ENCODE measurements at places on chromosomes 4 and X.

DNA sequence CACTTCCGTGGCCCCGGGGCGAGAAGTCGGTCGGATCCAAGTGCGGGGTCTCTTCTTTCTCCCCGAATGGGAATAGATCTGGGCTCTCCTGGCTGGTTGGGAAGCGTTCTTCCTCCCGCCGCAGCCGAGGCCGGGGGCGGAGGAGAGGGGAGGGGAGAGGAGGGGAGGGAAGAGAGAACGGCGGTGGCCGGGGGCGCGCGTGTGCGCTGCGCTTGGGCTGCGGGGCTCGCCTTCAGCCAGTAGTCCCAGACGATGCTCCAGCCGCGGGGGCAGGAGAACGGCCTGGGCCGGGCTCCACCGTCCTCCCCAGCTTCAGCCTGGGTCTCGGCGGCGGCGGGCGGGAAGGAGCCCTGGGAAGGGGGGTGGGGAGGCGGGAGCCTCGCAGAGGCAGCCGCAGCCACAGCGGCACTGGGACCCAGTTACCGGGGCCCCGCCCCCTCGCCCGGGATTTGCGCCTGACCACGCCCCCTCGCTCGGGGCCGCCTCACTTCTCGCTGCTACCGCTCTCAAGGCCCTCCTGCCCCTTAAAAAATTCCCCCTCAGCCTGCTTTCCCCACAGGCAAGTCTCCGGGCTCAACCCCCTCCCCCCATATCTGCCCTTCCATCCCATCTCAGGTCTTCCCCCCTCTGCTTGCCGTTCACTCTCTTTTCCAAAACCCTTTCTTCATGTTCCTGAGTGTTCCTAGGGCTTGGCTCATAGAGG is at the start of gene FGD1:
Gene FGD1, minus strand, starts transcription at position 421 of the 703 bp plus-strand sequence. CDS start 802 bp downstream, outside the sequence.
- DNase-seq, result peak; percentile 21

- DNase-seq, result peak; percentile 59
Observed at GRCh38 chr4:183721207-183722081, 62.4 kb downstream of the TRAPPC11 start.

GRCh38 chrX:119516157-119516702 is 48.0 kb downstream of the SLC25A5 start:
- DNase-seq, result peak; percentile 27

GRCh38 chr4:66633477-66633876 is 911.8 kb downstream of the CENPC start:
- no peak for DNase-seq

DNA sequence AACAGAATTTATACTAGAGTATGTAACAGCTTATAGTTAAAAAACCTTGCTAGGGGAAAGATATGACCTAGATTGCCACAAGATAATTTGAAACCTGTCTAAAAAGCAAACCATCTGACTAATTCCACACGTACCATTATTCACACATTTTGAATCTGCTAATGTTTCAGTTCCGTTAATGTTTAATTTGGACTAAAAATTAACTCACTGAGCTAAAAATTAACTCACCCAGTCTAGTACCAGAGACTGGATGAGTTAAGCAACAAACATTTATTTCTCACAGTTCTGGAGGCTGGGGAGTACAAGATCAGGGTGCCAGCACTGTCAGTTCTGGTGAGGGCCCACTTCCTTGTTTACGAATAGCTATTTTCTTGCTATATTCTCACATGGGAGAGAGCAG is 231.5 kb upstream of the DIAPH2 start:
- DNase-seq, result no peak

DNA sequence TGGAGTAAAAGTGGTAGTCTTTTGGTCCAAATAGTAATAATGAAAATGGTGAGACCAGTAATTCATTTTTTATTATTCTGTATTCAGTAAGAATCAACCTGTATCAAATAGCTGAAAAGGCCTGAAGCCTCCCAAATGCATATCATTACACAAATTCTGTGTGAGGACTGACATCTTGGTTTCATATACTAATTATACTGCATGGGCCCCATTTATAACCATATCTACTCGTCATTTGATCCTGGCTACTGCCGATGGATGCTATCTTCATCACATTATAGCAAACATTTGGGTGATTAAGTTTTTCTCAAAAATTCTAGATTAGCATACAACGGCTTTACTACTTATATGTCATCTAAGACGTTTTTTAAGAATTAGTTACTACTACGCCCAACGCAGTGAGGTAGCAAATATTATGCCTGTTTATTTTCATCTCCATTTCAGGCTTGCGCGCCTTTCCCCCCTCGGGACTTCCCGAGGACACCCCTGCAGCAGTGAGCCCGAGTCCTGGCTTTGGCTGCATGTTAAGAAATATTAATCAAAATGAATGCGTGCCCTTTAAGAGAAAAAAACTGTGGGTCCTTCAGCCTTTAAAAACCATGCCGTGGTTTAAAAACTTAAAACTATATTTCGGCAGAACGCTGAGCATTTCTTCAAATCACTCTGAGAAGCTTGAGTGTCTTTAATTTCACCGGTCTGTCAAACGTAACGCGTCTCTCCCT is 814 bp upstream of the MMAA start:
- DNase-seq, result no peak

DNA sequence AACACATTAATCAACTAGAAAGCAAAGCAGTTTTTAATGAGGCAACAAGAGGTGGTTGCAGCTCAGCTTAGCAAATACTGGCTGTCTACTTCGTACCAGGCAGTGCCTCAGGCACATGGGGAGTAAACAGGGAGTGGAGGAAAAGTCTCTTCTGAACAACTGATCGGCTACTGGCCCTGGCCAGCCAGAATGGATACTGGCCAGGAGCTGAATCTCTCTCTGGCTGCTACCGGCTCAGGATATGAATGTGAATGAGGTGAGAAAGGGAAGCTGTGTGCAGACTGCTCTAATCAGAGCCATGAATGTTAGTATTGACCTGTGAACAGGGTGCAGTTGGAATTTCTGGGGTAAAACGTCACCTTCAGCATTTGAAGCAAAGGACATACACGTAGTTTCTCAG is 77.3 kb downstream of the STK32B start:
- no peak for DNase-seq

DNA sequence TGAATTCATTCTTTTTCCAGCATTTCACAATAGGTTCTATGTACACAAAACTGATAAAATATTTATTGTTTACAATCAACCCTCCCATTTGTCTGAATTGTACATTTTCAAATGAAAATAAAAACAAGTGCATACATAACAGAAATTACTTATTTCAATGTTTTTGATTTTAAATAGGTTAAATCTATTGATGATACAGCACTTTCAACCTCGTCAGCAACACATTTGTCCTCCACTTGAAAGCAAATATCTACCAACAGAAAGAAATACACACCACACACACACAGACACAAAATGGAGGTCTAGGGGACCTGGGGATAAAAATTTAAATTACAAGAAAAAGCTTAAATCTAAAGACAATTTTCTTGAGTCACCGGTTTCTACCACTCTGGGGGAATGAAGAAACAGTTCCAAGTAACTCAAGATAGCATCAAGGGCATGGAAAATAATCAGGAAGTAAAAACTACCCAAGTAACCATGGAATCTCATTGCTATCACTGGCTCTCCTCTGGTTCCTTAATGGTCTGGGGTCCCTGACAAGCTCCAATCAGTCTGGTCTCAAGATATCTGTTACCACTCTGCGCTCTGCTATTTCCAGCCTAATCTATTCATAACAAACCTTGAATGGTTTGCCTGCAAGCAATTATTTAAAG is 27.6 kb downstream of the ANKRD17 start:
- no peak for DNase-seq

- no peak for DNase-seq
Observed at GRCh38 chr4:180539284-180539683, 1703.9 kb upstream of the TENM3 start.

DNA sequence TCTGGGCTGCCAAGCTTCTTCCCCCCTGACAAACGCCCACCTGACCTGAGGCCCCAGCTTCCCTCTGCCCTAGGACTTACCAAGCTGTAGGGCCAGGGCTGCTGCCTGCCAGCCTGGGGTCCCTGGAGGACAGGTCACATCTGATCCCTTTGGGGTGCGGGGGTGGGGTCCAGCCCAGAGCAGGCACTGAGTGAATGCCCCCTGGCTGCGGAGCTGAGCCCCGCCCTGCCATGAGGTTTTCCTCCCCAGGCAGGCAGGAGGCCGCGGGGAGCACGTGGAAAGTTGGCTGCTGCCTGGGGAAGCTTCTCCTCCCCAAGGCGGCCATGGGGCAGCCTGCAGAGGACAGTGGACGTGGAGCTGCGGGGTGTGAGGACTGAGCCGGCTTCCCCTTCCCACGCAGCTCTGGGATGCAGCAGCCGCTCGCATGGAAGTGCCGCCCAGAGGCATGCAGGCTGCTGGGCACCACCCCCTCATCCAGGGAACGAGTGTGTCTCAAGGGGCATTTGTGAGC is 37.0 kb downstream of the HTRA3 start:
- no peak for DNase-seq

DNA sequence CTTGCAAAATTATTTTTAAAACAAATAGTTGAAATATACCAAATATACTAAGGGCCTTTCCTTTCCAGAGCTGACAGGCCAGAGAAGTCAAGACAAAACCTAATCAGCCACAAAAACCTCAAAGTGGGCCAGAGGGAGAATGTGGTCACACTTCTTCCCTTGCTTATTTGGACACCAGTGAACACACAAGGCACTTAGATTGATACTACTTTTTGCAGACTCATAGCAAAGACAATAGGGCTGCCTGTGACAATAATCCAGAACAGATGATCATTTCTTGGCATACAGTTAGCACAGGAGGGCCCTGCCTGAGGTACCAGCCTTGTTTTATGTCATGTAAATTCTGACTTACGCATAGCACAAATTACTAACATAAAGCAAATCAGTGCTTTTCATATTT is 215.7 kb upstream of the NEIL3 start:
- no peak for DNase-seq

GRCh38 chrX:154779261-154779660 is 16.6 kb downstream of the DKC1 start:
- no peak for DNase-seq

DNA sequence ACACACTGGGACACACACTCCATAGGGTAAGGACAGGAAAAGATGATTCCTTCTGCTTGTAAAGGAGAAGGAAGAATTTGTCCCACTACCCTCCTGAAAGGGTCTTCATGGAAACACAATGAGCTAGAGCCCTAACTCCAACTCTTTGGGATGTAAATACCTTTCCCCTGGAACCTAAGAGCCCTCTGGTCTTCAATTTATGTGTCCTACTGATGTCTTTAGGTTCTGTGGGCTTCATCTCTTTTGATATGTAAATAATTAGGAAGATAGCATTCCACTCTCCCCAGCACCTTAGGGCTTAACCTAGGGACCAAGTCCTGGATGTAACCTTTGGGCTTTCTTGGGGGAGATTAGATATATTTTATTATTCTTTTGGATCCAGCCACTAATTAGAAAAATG is 38.3 kb downstream of the PF4 start:
- DNase-seq, result no peak

- DNase-seq, result no peak
Observed at GRCh38 chrX:103099691-103100090, 6.7 kb upstream of the NXF3 start.

GRCh38 chr4:73281396-73281795 is 22.8 kb upstream of the ANKRD17 start:
- DNase-seq, result no peak

DNA sequence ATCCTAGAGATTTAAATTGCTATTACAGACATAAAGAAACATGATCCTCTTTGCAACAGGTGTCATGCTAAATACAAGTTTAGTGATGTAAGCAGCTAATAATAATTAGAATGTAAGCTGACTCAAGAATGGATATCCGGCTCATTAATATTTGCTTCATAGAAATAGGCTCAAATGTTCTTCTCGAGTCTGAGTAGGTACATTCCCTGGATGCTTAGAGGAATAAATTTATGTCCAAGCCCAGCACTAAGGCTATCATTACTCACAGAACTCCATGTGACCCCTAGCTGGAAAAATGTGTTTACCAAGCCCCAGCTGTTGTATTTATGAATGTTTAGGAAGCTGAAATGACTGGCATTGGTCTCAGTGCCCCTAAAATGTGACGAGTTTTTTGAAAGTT is 87.6 kb upstream of the TSPAN7 start:
- no peak for DNase-seq

Measured in activated gamma-delta T cell treated with Interleukin-2 at 50 U/mL for 16 hours (primary cell).